ENCODE measurements at places on chromosomes 1 and 21.

GRCh38 chr1:36913016-36913415 lies 121.3 kb downstream of the GRIK3 start:
- no peak for DNase-seq

DNA sequence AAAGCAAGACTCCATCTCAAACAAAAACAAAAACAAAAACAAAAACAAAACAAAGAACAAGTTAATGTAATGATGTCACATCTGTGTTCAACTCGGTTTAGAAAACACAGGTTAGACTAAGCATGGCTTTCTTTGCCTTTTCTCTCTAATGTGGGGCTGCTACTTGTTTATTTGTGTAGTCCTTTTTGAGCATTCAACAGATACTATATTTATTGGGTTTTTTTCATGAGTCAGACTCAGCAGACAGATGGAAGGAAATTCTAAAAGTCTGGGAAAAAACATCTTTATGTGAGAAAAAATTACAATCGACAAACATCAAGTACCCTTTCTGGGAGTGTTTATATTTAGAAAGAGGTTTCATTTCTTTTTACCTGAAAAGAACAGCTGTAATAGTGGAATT lies 22.3 kb upstream of the OTUD3 start:
- no peak for DNase-seq

- no peak for DNase-seq
Observed at GRCh38 chr1:101993710-101994109, 3.0 kb downstream of the OLFM3 start.

DNA sequence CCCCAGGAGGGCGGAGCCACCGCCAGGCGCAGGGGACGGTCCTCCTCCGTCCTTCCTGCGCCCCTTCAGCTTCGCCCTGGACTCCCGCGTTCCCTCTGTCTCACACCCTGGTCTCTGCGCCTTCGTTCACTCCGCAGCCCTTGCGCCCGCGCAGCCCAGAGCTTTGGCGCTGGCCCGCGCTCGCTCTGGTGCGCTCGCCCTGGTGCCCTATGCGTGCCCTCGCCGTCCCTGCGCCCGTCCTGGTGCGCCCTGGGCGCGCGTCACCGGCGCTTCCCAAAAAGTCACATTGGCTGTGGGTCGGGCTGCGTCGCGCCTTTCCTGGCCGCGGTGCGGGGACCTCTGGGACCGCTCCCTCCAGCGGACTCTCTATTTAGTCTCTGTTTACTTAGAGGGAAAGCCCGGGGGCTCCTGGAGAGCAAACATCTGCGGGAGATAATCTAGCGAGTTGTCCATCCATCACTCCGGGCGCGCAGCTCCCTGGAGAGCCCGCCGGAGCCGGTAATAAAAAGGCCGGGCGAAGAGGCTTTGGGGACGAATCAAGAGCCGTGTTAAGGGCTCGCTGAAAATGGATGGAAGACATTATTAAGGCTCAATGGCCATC lies 178.6 kb downstream of the PRDM16 start:
- DNase-seq = no peak

DNA sequence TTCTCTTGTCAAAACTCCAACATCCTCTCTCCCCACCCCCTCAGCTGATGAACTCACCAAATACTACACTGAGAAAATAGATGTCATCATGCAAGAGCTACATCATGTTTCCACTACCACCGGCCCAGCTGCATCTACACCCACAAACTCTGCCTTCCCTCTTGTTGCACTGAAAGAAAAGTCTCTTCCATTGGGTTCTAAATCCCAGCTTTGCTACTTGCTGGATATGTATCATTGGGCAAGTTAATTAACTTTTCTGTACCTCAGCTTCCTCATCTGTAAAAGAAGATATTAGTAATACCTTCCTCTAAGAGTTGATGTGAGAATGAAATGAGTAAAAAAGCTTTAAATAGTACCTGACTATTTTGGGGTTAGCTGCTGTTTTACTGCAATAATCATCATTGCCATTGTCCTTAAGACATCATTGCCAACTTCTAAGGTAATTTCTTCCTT lies 108.6 kb downstream of the OLFML2B start:
- DNase-seq = no peak

- no peak for DNase-seq
Observed at GRCh38 chr1:214008347-214008746, 20.6 kb downstream of the PROX1 start.

DNA sequence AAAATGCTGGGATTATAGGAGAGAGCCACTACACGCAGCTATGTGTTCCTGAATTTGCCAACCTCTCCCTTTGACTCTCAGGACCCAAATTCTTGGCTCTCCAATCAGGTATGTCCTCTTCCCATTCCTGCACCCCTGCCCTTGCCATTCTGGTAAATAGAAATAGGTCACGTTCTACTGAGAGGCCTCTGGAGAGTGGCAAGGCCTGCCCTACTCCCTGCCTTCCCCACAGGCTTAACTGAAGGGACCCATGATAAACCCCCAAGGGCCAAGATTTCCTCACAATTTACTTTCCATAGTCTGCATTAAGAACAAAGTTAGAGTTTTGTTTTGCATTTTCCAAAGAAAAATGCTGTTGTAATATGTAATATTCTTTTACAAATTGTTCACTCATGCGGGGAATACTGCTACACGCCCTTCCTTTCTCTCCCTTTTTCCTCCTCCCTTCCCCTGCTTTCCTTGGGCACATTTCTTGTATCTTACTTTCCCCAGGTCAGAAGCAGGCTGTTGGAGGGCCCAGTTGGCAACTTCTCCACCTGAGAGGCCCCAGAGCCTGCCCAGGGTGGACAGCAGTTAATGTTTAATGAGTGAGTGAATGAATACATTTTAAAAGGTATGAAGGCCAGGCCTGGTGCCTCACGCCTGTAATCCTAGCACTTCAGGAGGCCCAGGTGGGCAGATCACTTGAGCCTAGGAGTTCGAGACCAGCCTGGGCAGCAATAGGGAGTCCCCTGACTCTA lies 33.9 kb upstream of the PUM1 start:
- no peak for DNase-seq

GRCh38 chr1:92989253-92989652 lies 28.0 kb upstream of the DIPK1A start:
- DNase-seq = no peak

- no peak for DNase-seq
Observed at GRCh38 chr1:224183591-224184312, 712 bp downstream of the DEGS1 start.

DNA sequence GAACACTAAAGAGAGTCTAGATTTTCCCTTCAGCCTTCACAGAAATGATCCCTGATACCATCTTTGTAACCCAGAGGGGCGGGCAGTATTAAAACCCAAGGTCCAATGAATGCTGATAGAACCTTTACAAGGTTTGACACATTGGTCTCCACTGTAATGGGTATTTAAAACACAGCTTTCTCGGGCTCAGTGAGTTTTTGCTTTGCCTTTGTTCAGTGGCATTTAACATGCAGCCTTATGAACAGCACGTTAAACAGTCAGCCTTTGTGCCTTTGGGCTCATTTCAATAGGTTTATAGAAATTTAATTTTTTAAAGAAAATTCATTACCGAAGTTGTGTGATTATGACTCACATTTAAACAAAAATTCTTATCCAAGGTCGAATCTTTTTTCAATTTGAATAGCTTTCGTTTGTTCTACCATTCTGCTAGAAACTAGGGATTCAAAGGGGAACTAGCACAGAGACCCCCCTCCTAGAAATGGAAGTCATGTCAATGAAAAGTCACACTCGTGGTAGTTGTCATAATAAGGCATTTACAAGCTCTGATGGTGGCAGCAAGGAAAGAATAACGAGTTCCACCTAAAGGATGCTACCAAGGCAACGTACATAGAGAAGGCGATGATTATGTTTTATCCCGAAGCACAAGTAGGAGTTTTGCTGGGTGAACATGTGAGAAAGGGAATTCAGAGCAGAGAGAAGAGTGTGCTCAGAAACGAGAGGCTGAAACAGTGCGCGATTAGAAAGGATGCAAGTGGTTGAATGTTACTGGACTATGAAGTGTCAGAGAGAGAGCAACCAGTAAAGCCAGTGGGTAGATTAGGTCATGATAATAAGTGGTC lies 66.2 kb downstream of the SGIP1 start:
- no peak for DNase-seq

DNA sequence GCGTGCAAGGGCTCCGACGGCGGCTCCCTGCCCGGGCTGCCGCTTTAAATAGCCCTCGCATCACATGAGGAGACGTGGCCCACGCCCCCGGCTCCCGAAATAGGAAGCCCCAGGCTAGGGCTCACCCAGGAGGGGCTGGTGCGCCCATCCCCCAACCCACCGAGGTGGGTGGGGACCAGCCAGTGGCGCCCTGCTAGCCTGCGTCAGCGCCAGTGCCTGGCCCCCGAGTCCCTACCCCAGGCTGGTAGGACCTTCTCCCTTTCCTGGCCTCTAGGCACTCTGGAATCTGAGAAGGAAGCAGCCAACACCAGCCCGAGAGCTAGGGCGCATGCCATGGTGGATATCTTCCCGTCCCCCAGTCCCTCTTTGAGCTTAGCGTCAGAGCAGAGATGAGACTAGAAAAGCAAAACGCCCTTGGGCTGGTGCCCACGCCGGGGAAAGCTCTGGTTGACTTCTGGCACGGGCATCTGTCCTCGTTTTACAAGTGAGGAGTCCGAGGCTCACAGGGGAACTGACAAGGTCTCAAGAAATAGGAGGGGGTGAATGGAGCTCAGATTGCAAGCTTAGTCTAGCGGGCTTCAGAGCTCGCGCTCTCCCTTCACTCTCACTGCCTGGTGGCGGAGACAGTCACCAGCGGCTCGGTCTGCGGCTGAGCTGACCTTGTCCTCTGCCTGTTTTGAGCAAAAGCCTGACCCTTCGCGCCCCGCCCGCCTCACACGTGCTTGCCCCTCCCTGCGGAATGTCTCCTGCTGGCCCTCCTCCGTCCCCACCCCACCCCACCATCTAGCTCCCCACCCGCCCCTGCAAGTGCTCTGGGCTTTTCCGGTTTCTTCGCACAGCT lies at the start of gene FABP3:
Gene FABP3, minus strand, starts transcription at position 21 of the 841 bp plus-strand sequence. CDS start 62 bp downstream, outside the sequence.
- no peak for DNase-seq

DNA sequence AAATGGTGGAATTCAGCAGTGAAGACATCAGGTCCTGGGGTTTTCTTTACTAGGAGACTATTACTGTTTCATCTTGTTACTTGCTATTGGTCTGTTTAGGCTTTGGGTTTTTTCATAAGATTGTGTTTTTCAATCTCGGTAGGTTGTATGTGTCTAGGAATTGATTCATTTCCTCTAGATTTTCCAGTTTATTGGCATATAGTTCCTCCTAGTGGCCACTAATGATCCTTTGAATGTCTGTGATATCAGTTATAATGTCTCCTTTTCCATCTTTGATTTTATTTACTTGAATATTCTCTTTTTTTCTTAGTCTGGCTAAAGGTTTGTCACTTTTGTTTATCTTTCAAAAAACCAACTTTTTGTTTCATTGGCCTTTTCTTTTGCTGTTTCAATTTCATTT lies 233.0 kb downstream of the RWDD3 start:
- DNase-seq = no peak

DNA sequence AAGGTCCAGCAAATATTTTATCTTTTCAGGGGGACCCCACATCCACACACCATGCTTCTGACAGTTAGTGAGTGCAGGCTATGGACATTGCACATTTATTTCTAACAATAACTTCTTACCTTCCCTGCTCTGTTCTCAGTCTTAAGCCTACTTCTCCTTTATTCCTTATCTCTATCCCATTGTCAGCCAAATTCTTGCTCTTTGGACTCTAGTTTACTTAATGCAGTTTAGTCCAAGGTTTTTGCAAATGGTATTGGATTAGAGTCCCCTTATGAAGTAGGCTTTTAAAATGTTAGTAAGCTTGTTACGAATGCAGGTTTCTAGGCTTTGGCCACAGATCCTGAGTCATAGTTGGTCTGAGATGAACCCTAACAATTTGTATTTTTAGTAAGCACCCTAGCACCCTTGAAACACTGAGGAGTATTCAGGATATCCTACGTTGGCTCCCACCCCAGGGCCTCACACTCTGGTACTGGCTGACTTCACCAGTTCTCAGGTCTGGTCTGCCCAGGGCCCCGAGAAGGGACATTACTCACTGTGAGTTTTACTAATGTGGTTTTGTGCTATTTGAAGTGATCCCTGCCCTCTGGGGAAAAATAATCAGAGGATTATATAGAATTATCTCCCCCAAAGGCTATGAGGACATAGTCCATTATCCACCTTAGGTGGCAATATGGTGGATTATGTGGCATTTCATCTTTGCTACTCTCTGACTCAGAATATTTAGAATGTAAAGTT lies 239.5 kb downstream of the TGFB2 start:
- no peak for DNase-seq

DNA sequence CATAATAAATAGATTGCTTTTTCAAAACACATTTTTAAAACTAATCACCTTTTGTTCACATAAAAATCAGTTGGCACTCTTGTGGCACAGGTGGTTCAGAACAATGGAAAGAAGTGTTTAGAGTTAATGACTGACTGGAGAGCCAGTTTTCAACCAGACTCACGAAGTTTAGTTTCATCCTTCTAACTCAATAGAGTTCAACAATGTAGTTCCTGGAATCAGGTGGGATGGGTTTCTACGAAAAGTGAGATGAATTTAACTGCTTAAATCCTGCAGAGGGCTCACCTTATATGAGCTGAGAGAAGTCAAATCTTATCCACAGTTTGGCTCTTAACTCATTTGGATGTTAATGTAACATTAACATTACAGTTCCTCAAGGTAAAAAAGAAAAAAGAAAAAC lies 116.5 kb downstream of the SMYD2 start:
- no peak for DNase-seq

- no peak for DNase-seq
Observed at GRCh38 chr1:93474321-93474720, 26.4 kb downstream of the FNBP1L start.

- DNase-seq = no peak
Observed at GRCh38 chr1:241323514-241324195, 33.4 kb downstream of the RGS7 start.

- DNase-seq = no peak
Observed at GRCh38 chr1:43354936-43355335, 3.8 kb upstream of the CDC20 start.

DNA sequence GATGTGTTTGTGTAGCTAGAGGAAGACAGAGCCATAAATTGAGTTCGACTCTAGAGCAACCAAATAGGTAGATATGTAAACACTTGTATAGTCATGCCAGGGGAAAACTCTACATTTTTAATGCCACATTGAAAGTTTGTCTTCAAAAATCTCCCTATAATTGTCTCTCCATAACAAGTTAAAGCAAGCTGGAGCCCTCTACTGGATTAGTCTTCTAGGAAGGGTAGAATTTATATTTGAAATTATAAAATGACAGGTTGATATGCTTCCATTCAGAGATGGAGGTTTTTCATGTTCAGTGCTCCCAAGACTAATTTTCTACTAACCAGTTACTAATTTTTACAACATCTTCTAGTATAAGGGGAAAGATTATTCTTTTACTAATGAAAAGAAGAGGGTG lies 13.1 kb upstream of the COL24A1 start:
- DNase-seq = no peak

DNA sequence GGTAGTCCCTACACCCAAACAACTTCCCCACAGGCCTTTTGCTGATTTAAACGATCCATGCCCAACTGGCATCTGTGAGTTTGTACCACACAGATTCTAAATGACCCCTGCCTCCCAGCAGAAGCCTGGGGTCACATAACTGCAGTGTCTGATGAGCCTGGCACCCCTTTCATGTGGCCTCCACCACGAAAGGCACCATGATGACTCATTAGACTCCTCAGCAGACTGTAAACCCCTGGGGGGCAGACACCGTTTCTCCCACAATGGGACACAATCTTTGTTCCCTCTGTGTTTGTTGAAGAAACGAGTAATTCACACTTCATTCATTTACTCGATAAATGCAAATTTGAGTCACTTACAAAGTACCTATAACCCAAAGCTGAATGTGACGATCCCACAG lies 81.6 kb downstream of the CCDC185 start:
- no peak for DNase-seq

- no peak for DNase-seq
Observed at GRCh38 chr1:58908561-58909560, 125.0 kb upstream of the JUN start.
